Stimulated activated naive CD4-positive, alpha-beta T cell treated with Interleukin-2 at 50 U/mL for 16 hours (primary cell): ENCODE measurements at places on chromosomes 3 and 15.

GRCh38 chr15:70409388-70409787 is 311.7 kb upstream of the TLE3 start:
- no peak for DNase-seq

DNA sequence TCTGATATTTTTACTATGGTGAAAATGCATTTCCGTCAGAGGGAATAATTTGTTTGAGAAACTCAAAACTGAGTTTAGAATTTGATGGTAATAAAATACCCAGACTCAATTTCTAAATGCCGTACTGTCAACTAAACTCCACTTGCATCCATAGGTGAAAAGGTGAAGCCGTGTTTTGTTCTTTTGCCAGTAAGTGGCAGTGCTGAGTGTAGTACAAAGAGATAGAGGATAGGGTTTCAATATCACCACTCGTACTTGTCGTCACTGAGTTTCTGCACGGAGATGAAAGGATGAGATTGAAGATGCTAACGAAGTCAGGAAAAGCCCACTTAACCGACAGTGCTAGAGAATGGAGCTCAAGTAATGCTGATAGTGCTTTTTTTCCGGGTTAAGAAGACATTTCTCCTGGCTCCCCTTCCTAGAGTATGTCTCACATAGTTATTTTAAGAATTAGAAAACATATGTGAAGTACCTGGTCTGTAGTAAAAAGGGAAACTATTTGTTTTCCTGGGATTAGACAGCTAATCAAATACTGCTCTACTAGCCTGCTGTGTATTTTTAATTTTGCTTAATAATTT is 345.1 kb downstream of the IL5RA start:
- DNase-seq: no peak

DNA sequence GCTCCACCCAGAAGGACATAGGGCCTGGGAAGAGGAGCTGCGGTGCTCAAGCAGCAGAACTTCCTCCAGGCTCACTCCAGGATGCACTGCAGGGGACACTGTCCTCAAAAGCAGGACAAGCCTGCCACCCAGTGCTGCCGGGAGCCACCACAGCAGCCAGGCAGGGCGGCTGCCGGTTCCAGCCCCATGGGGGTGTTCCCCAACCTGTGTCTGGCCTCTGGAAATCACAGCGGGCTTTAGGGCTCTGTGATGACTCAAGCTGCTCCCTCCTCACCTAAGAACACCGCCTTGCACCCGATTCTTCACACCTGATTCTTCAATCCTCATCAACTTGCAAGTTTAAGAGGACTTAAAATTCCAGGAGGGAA is 71.9 kb upstream of the SLC6A11 start:
- no peak for DNase-seq

DNA sequence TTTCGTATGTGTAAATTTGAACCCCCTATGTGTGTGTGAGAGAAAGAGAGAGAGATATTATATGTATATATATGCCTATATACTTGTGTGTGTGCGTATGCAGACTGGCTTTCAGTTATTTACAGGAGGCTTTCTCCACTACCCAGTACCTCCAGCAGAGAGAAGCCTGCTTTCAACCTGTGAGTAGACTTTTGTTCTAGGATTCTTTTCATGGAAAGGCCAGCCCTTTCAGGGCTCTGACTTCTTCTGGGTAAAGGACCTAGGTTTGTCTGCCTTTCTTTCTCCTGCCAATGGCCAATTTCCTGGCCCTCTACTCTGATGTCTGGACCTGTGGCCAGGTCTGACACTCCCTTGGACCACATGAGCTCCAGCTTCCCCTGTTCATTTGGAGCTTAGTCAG is 23.8 kb downstream of the LRRC28 start:
- no peak for DNase-seq

- no peak for DNase-seq
Measured at GRCh38 chr3:52792961-52793695, 1.5 kb upstream of the ITIH3 start.

DNA sequence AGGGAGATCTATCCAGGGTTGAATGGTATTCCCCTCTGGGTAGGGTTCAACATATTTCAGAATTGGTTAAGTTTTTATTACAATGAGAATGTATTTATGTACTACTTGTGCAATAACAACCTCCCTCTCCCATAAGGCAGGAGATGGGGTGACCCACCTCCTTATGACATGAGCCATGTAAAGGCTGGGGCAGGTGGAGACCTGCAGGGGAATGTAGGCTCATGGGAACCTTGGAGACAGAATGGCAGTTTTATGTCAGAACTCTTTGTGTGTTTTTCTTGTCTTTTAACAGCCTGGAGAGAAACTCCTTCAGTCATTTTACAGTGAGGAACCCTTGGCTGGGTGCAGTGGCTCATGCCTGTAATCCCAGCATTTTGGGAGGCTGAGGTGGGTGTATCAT is 24.6 kb upstream of the INSYN1 start:
- DNase-seq: no peak

DNA sequence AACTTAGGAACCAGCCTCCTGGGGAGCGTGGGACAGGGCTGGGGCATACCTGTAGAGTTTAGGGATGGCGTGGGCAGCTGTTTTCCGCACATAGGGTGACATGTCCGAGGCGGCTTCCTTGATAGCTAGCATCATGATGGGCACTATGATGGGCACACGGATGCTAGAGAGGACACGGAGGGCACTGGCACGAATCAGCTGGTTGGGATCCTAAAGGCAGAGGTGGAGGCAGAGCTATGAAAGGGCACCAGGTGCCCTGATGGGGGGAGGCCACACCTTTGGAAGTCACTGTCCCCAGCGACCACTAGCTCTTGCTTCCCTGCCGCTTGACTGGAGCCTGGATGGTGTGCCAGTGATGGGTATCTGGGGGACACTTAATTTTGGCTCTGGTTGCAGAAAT is 28.3 kb downstream of the AP3B2 start:
- no peak for DNase-seq

GRCh38 chr3:28556195-28556594 is 207.6 kb upstream of the AZI2 start:
- no peak for DNase-seq

- DNase-seq: no peak
Measured at GRCh38 chr3:41847679-41848078, 114.2 kb downstream of the ULK4 start.

DNA sequence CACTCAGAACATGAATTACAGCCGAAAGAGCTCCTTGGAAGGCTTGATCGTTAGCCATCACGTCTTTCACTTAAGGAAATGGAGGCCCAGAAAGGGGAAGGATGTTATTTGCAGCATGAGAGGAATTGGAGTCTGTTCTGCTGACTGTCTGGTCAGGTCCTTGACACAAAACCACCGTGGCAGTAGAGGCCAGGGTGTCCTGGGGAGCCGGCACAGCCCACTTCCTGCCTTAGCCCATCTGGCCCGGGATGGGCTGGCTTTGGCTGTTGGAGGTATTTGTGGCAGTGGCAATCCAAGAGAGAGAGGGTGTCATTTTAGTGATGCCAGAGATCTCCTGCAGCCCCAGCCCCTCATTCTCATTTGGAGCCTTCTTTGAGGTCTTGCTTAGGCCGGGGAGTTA is 37.4 kb downstream of the ST6GAL1 start:
- no peak for DNase-seq

- DNase-seq: no peak
Measured at GRCh38 chr3:8524656-8525399, 23.2 kb downstream of the LMCD1 start.

GRCh38 chr3:184240384-184241140 is 8.2 kb downstream of the ALG3 start:
- DNase-seq: no peak

- DNase-seq: no peak
Measured at GRCh38 chr3:38560996-38561717, 65.0 kb downstream of the EXOG start.

- no peak for DNase-seq
Measured at GRCh38 chr3:188234132-188234531, 80.2 kb downstream of the LPP start.

DNA sequence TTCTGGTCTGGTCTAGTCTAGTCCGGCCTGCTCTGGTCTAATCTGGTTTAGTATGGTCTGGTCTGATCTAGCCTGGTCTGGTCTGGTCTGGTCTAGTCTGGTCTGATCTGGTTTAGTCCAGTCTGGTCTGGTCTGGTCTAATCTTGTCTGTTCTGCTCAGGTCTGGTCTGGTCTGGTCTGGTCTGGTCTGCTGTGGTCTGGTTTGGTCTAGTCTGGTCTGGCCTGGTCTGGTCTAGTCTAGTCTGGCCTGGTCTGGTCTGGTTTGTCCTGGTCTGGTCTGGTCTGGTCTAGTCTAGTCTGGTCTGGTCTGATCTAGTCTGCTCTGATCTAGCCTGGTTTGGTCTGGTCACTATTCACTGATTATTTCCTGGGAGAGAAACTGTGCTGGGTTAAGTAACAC is 84.1 kb upstream of the PRR23E start:
- no peak for DNase-seq

- no peak for DNase-seq
Measured at GRCh38 chr3:158909870-158910269, 108.0 kb downstream of the MFSD1 start.

DNA sequence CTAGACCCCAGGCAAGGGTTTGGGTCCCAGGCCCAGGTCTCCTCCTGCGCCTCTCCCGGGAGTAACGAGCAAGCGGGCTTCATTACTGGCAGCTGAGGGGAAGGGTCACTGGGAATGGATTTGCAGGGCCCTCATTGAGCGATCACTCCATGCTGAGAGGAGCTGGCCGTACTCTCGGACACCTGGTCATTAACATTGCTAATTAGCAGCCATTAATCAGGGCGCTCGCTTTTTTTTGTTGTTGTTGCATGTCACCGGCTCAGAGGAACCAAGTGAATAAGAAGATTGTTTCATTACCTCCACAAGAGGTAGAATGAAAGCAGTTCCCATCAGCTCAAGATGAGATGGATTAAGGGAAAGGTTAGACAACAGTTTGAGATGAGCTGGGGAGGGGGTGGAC is 293.0 kb upstream of the ATP11B start:
- DNase-seq: no peak

GRCh38 chr15:35691891-35692867 is 146.2 kb upstream of the DPH6 start:
- DNase-seq: no peak

DNA sequence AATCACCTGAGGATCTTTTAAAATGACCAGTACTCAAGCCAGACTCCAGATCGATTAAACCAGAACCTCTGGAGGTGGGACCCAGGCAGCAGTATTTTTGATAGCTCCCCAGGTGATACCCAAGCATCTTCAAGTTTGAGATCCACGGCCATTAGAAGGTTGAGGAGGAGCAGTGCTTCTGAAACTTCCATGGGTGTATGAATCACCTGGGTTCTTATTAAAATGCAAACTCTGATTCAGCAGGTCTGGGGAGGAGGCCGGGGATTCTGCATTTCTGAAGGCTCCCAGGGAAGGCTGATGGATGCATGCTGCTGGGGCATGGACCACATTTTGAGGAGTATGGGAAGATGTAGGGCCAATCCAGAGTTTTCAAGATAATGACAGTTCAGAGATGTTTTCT is 55.4 kb downstream of the ATG7 start:
- DNase-seq: no peak

DNA sequence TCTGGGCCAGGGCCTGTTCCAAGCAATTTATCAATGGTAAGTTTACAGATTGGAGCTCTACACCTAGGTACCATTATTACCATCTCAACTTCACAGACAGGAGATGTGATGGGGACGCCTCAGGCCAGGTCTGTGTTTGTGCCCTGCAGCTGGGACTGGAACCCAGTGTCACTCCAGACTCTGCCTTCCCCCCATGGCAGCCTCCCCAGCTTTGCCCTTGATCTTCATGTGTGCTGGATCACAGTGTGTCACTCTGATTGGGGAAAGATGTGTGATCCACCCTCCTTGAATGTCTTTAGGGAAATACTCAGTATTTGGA is 59.6 kb downstream of the MGLL start:
- DNase-seq: no peak

DNA sequence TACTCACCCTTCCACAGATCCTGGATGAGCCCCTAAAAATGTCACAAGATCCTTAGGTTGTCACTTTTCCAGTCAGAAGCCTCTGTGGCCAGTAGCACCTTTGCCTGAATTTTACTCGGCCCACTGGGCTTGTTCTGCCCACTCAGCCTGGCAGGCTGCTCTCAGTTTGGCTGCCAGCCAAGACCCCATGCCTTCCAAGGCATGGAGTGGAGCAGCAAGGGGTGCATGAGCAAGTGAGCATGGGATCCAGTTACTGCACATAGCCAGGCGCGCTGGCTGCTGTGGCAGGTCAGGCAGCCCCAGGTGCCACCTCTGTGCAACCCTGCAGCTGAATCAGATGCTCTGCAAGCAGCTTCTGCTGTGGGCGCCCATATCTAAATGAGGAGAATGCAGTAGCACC is 79.3 kb downstream of the CGGBP1 start:
- no peak for DNase-seq
